NCI-H1092 (cell line): ENCODE measurements at places on chromosomes 4 and X.

DNA sequence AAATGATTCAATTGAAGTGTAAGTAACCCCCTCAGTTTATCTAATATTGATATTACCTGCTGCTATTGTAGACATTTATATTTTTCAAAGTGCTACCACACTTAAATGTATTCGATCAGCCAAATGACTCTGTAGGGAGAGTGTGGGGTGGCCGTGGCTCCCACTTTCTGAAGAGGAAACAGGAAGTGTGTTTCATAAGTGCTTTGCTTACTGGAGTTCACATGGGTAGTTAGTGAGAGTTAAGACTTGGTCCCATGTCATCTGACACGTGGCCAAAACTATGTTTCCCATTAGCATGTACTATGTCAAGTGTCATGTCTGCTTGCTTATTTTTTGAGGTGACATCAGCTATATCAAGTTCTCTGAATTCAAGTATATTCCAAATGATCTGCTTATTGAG, 308.1 kb upstream of the GATB start:
- no peak for DNase-seq

- DNase-seq: no peak
Measured at GRCh38 chr4:22129454-22130029, 181.0 kb upstream of the KCNIP4 start.

GRCh38 chr4:137981277-137981676, 260.9 kb downstream of the SLC7A11 start:
- DNase-seq: no peak

GRCh38 chr4:153890761-153891160, 101.9 kb upstream of the SFRP2 start:
- no peak for DNase-seq
